Tibial nerve (tissue), 4 donors: ENCODE measurements at places on chromosomes 12 and 14.

- no peak for DNase-seq
Observed at GRCh38 chr12:9755567-9755966, 5.1 kb downstream of the CD69 start.

GRCh38 chr14:100731846-100732765 lies 5.4 kb downstream of the DLK1 start:
- DNase-seq, result no peak

GRCh38 chr14:68327231-68327630 lies 465.6 kb downstream of the ZFP36L1 start:
- no peak for DNase-seq

GRCh38 chr12:81125691-81126090 lies 47.8 kb downstream of the ACSS3 start:
- no peak for DNase-seq

DNA sequence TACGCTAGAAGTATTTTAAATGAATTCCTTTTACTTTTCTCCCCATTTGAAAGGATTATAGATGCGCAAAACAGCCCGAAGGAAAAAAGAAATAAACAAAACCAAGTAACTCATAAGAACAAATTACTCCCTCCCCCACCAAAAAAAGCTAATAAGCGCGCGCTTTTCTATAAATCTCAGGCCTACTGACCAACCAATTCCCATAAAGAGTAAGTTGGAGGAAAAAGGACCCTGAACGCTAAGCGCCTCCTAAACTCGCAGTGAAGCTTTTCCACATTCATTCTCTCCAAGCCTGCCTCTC lies 588 bp downstream of the MBIP start:
- no peak for DNase-seq

DNA sequence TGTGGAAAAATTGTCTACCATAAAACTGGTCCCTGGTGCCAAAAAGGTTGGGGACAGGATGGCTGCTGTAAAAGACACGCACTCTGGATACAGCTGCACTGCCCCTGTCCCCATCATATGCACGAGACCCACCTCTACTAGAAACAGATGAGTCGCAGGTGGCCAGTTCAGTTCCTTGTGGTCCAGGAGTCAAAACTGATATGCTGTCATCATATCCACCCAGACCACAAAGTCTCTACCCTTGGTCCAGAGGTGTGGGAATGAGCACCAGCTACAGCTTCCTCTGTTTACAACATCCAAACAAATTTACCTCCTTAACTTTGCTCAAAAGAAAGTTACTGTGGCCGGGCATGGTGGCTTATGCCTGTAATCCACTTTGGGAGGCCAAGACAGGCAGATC lies 43.8 kb upstream of the DACT1 start:
- DNase-seq, result no peak

GRCh38 chr12:70002097-70002911 lies 177.3 kb downstream of the MYRFL start:
- DNase-seq, result no peak

DNA sequence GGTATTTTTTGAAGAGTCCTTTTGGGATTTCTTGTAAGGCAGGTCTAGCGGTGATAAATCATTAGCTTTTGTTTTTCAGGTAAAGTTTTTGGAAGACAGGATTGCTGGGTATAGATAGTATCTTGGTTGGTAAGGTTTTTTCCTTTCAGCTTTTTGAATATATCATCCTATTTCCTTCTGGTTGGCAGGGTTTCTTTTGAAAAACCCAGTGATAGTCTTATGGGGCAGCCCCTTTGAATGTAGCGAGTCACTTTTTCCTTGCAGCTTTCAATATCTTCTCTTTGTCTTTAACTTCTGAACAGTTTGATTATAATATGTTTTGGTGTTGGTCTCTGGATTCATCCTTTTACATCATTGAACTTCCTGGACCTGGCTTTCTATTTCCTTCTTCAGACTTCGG lies 20.2 kb downstream of the TMX1 start:
- DNase-seq, result no peak

DNA sequence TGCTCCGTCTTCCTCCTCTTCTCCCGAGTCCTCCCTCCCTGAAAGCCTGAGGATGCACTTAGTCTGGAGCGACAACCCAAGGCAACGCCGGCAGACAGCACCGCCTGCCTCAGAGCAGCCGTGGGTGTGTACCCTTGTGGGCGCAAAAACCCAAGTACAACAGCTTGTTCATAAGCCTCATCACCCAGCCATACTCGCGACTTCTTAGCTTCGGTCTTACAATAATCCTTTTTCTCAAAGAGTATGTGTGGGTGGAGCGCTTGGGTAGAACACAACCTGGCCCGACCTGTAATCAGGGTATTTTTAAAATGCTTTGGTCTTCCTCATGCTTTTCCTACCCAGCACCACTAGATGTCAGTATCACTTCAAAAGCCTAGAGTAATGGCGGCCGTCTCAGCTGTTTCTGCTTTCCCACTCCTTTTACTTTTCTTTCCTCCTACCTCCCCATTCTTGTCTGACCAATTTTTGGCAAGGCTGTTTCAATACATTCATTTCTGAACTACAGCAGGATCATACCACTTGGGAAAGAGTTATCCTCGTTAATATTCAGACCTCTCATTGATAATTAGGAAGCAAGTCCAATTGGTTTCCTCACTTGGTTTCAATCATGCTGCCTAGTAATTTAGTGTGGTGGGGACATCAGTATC lies 198.9 kb downstream of the EPS8 start:
- no peak for DNase-seq

GRCh38 chr14:40340708-40341107 lies 908.5 kb upstream of the FBXO33 start:
- DNase-seq, result no peak

DNA sequence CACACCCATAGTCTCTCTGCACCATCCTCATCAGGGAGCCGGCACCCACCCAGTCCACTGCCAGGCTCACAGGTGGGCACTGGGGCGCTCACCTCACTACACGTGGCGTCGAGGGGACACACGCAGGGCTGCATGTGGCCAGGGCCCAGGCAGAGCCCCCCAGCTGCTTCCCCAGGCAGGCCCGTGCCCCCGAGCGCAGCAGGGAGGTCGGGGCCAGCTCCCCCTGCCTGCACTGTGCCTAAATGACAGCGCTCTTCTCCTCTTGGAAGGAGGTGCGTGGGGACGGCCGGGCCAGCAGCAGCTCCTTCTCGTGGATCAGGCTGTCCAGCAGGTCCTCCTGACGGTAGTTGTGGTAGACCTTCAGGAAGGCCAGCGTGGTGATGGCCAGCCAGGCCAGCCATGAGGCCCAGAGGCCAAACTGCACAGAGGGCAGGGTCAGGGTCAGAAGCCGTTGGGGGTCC lies 11.3 kb downstream of the TMEM179 start:
- no peak for DNase-seq

DNA sequence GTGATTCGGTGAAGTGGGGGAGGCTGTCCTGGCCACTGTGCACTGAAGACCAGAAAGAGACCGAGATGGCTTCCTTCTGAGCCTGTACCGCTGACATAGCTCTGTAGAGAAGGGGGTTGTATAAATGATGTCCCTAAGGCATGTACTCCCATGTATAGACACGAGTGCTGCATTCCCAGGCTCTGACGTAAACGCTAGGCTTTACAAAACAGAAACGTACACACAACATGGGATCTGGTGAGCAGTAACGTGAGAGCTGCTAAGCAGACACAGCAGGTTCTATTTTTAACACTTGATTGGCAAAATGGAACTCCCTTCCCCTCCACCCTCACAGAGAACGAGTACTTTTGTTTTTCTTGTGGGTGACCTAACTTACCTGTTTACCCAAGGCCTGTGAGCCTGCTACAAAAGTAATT lies 35.9 kb downstream of the ACADS start:
- no peak for DNase-seq

DNA sequence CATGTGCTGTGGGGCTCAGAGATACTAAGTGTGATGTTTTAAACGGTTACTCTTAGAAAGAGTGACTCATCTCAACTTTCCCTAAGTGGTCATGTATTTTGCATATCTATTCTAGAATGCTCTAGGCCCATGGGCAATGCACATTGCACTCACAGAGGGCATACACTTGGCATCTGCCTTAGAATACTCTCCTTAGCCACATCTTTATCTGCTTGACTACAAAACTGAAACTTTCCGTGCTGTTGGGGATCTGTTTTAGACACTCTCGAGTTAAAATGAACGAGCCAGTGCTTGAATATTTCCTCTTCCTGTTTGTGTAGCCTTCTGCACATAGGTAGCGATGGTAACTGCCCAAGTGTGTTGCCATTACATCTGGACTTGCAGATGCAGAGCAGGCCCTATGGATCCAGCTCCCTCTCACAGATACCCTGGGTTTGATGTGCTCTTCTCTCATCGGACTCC lies 180.5 kb downstream of the CAND1 start:
- DNase-seq, result no peak

DNA sequence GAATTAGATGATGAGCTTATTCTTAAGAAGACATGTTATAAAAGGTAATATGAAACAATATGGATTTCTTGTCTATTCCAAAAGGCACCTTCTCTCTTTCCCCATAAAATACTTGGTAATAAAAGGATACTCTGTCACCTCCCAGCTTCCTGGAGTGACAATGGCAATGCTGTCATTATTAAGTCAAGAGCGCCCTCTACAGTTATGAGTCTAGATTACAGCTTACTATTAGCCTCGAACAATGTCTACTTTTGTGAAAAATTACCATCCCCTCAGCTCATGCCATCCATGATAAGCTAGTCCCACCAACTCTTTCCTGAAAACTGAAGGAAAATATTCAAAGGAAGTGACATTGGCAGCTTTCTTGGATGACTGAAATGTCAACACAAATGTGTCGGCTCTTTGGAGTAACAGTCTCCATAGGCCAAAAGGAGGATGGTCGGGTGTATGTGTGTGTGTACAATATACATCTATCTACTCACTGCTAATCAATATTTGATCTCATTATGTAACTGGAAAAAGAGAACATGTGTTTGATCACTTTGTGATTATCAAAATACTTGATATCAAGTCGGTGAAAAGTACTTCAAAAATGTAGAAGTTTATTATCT lies 48.7 kb upstream of the CDKN3 start:
- no peak for DNase-seq

DNA sequence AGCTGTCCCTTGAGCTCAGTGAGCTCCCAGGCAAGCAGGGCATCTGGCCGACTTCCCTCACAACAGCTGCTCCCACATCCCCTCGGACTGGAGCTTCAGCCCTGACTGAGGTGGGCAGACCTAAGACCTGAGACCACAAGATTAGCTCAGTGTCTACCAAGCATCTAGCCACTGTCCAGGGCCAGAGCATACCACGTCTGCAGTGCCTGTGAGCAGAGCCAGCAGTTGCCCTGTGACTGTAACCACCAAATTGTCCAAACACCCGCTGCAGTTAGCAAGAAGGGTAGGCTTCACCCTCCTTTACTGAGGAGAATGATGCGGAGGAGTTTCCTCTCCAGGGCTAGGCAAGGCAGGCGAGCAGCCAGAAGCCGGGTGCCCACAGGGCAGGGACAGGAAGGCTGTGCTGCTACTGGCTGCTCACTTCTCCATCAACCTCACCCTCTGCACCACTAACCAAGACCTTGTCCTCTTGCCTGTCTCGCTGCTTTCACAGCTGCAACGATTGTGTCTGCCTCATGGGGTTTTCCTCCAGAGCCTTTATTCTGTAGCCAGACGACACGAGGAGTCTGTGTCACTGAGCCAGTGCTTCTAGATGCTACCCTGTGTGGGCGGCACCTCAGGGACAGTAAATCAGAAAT lies 53.9 kb downstream of the ANAPC7 start:
- no peak for DNase-seq

DNA sequence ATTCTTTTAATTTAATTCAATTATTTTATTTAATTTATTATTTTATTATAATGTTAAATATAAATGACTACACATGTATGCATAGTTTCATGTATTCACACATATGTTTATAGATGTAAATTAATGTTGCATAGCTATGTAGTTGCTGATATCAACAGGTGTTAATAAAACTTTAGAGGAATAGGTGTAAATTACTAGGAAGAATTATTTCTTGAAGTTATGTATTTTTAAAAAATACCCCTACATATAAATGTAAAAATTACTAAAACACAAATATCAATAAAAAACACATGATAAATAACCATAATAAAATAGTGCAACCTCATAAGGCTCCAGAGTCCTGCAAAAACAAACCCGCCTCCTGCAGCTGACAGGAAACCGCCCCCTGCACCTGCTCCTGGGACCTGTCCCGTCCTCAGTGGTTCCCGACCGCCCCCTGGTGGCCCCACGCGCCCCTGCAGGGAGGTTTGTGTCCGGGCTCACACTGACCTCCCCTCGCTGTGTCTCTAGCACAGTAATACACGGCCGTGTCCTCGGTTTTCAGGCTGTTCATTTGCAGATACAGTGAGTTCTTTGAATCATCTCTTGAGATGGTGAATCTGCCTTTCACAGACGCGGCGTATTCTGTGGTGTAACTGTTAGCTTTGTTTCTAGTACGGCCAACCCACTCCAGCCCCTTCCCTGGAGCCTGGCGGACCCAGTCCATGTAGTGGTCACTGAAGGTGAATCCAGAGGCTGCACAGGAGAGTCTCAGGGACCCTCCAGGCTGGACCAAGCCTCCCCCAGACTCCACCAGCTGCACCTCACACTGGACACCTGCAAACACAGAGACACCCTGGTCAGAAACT lies 1264.0 kb downstream of the TMEM121 start:
- no peak for DNase-seq

DNA sequence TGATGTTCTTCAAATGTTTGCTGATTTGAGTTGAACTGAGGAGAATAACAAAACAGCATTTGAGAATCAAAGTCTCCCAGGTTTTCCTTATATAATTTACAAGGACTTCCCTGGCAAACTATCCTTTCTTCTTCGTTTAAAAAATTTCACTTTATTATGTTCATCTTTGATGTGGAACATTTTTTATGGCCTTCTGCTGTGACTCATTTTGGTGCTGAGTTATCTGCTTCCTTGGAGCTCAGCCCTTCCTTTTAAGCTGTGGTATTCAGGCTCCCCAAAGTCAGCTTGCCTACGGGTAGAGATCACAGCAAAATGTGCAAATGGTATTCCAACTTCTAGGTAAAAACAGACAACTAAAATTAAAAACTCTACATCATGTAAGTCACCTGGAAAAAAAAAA lies 1.4 kb upstream of the ANO4 start:
- no peak for DNase-seq

DNA sequence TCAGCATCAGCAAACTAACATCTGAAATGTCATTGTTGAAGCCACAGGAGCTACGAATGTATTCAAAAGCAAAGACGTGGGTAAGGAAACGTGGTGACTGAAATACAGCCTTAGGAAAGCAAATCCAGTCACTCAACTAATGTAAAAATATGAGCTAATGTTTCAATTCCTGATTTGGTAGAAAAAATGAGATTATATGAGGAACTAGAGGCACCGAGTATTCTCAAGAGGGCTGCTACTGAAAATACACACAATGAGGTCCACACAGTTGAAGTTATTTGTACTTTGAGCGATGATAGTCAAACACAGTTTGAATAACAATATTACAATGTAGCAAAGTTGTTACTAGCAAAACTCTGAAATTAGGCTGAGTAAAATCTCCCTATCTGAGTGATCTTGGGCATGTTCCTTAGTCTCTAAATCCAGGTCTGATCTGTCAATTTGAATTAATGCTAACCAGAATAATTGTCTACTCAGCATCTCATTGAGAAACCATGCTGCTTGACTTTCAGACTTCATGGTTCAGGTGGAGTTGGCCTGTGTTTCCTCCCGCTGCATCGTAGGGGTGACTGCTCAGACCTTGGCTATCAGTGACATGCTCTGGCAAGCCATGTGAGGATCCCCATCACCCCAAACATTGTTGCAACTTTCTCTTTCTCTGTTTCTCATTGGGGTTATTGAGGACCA lies 467.1 kb upstream of the SOX5 start:
- DNase-seq, result no peak
